Cardiac septum (tissue), 1 donor: ENCODE measurements at places on chromosomes 2 and 18.

DNA sequence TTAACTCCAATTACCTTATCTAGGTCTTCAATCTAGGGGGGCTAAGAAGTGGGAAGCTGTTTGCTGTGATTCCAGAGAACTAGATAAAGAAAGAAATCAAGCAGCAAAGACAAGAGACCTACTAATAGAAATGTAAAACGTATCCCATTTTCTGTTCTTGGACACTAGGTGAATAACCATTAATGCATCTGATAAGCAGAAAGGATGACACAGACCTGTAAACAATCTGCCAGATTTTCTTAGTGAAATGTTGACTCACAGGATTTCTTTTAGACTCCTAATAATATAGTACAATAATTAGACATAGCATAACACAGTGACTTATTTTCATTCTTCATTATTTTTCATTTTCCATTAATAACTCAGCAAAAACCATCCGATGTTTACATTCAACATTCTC lies 1.3 kb downstream of the WDR35 start:
- no peak for DNase-seq

GRCh38 chr2:88651646-88652045 lies 24.4 kb upstream of the EIF2AK3 start:
- no peak for DNase-seq

- DNase-seq = no peak
Observed at GRCh38 chr2:208278549-208278948, 12.5 kb downstream of the PIKFYVE start.

- no peak for DNase-seq
Observed at GRCh38 chr18:62332964-62333695, 8.0 kb downstream of the TNFRSF11A start.

- DNase-seq = no peak
Observed at GRCh38 chr2:503288-503999, 173.8 kb downstream of the TMEM18 start.

DNA sequence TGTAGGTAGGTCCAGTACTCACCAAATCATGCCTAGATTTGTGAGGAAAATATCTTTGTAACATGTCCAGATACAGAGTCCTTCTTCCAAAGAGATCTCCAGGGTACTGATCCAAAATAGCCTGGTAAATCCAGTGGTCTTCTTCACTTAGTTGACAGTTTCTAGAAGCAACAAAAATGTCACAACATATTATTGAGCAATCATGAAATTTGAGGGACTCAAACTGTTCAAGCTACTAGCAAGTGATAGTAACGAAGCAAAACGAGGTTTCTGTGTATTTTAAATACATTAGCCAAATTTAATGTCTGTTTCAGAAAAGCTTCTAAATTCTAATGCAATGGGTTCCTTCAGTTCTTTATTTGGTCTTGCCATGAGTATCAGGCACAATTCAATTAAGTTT lies 142.8 kb downstream of the CCDC148 start:
- no peak for DNase-seq

DNA sequence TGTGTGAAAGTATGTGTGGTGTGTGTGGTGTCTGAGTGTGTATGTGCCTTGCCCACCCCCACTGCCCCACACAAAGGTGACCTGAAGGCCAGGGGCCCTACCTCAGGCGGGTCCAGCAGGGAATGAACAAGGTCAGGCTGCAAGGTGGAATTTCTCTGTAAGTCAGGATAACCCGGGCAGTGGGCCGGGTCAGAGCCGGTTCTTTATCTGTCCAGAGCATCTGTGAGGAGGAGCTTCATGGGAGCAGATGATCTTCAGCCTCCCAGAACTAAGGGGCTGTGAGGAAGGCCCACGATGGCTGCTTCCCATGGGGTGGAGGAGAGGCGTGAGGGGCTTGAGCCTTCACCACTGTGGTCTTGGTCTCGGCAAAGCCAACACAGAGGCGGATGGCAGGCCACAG lies 150.3 kb downstream of the TFCP2L1 start:
- DNase-seq = peak; percentile 44

GRCh38 chr2:159471340-159471739 lies 145.0 kb downstream of the BAZ2B start:
- DNase-seq = no peak

- DNase-seq = no peak
Observed at GRCh38 chr18:70931942-70932814, 643.3 kb downstream of the SOCS6 start.

- no peak for DNase-seq
Observed at GRCh38 chr2:218881744-218882460, 1.2 kb downstream of the WNT10A start.

DNA sequence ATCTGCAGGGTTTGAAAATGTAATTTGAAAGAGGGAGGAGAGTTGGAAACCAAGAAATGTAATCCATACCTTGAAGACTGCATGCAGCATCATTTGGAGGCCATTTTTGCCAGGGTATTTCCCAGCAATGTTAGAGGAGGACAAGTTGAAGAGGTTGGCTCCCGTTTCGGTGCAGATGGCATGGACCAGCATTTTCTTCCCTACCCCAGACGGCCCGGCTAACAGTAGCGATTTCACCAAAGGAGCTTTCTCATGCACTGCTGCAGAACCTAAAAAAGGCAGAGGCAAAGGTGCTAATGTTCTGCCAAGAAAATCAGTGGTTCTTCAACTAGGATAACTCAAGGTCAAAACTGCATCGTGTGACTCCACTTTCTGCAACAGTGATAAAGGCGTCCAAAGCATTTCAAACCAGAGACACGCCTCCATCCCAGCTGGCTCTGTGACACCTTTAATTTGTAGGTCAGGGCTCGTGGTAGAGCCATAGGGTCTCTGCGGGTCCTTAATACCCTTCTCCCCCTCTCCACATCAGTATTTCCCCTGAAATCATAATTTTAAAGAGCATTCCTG lies 99.6 kb upstream of the ASB18 start:
- no peak for DNase-seq

DNA sequence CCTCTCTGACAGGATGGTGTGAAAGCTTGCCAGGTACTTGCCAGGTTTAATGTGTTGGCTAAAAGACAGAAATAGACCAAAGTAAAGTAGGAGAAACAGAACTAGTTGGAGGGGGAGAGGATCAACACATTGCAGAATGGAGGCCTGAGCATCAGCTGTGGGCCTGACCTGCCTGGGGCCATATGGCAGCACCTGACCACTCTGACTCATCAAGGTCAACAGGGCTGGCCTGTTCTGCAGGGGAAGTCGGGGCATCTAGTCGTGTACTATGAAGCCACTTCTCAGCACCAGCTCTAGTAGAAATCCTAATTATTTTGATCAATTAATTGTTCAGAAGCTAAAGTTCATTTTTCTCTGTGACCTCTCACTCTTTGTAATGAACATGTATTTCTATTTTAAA lies 35.8 kb upstream of the NOSTRIN start:
- no peak for DNase-seq

GRCh38 chr2:44997963-44998362 lies 11.3 kb downstream of the SIX2 start:
- no peak for DNase-seq

DNA sequence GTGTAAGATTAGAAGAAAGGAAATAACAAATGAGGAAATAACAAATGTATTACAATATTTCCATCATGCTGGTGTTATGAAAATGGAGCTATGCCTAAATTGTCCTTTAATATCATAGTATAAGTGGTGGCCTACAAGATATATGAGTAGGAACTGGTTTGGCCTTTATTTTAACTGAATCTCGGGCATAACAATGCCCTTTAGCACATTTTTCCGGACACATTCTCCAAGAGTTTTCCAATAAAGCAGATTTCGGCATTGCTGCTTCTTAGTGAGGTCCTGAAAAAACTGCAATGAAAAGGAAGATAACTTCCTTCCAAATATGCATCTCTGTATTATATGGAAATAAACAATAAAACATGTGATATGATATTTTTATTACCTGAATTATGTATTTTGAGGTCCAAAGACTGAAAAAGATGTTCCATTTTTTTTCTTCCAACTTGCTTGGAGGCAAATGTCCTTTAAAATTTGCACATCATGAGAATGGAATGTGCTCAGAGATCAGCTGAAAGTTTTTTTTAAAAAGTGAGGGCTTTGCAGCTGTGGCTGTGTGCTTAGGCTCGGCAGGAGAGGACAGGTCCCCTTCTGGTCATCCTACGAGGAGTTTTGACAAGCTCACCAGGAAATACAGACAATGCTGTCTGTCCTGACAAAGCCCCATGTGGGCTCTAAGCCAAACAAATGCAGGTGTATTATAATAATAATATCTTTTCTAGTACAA lies 132.3 kb upstream of the RND3 start:
- DNase-seq = no peak

DNA sequence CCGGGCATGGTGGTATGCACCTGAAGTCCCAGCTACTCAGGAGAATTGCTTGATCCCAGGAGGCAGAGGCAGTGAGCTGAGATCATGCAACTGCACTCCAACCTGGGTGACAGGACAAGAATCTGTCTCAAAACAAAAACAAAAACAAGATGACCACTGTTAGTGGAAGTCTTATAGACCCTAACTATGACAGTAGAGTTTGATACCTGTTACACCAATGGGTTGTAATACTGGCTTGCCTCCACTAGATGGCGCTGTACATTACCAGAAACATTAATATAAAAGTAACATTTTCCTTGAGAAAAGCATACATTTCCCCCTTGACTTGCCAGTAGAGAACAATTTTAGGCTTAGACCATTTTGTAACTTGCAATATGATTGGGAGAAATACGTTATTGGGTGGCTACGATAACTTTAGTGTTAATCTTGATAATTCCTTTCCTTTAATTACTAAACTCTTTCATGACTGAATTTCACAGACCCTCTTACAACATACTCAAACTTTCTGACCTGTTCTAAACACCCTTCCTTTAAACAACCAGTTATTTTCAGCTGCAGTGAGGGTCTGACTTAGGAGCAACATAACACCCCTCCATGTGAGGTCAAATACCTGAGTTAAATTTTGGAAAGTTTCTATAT lies 19.5 kb downstream of the SLC25A52 start:
- DNase-seq = no peak

GRCh38 chr2:38505779-38506178 lies 96.9 kb downstream of the HNRNPLL start:
- peak; percentile 68 for DNase-seq

GRCh38 chr18:13572721-13573120 lies 153.6 kb downstream of the FAM210A start:
- no peak for DNase-seq

DNA sequence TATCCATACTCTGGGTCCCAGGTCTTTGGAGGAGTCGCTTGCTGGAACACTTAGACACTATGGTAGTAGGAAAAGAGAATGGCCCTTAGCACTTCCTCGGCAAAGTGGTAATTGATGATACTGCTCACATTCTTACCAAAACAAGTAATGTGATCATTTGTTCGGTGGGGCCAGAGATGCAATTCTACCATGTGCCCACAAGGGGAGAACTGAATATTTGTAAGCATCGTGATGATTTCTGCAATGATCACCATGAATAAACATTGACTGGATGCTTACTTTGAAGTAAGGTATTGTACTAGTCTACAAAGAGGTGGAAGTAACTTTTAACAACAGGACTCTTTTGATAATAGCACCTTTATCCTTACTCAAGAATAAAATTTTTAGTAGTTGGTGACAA lies 109.7 kb downstream of the CD8B2 start:
- DNase-seq = no peak

- no peak for DNase-seq
Observed at GRCh38 chr2:8721410-8721809, 39.6 kb downstream of the ID2 start.

DNA sequence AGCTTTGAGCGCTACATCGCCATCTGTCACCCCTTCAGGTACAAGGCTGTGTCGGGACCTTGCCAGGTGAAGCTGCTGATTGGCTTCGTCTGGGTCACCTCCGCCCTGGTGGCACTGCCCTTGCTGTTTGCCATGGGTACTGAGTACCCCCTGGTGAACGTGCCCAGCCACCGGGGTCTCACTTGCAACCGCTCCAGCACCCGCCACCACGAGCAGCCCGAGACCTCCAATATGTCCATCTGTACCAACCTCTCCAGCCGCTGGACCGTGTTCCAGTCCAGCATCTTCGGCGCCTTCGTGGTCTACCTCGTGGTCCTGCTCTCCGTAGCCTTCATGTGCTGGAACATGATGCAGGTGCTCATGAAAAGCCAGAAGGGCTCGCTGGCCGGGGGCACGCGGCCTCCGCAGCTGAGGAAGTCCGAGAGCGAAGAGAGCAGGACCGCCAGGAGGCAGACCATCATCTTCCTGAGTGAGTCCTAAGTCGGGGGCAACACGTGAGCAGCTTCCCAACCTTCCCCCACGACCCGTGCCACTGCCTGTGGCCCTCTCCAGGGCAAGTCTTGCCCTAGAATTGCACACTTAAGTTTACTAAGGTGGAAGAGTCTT lies 928 bp downstream of the GPR39 start:
- no peak for DNase-seq

DNA sequence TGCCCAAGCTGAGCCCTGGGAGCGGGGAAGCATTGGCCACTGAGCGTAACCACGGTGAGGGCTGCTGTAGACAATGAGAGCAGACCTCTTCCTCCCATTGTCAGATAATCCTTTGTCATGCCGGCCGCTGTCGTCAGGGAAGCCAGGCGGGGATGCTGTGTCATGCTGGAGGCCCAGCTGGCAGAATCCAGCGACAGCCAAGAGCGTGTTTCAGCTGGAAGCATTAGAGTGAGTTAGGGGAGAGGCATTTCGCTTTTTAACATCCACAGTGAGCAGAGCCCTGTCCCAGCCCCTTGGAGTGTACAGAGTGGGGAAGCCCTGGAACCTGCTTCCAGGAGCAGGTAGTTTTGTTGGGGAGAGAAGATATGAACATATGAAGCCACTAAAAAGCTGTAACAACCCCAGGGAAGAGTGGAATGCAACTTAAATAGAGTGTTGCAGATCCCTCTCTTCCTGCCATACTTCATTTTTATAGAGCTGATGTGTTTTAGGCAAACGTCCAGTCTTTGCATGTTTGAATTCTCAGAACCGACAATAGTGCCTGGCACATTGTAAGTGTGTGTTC lies 7.0 kb downstream of the CTIF start:
- DNase-seq = peak; percentile 87

DNA sequence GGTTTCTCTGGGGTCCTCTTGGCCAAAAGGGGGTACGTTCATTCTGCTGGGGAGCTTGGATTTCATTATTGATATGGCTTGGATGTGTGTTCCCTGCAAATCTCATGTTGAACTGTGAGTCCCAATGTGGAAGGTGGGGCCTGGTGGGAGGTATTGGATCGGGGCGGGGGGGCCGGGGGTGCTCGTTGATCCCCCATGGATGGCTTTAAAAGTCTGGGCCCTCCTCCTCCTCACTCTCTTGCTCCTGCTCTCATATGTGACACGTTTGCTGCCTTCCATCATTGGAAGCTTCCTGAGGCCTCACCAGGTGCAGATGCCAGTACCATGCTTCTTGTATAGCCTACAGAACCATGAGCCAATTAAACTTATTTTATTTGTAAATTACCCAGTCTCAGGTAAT lies 11.8 kb downstream of the DBI start:
- DNase-seq = no peak

- DNase-seq = no peak
Observed at GRCh38 chr2:147711031-147711430, 133.8 kb upstream of the ACVR2A start.
